CD4-positive, alpha-beta T cell treated with Interleukin-15 for 4 hours (primary cell): ENCODE measurements at places on chromosomes 6 and 20.

- DNase-seq, result no peak
Measured at GRCh38 chr20:25207960-25208534, 12.5 kb downstream of the ENTPD6 start.

DNA sequence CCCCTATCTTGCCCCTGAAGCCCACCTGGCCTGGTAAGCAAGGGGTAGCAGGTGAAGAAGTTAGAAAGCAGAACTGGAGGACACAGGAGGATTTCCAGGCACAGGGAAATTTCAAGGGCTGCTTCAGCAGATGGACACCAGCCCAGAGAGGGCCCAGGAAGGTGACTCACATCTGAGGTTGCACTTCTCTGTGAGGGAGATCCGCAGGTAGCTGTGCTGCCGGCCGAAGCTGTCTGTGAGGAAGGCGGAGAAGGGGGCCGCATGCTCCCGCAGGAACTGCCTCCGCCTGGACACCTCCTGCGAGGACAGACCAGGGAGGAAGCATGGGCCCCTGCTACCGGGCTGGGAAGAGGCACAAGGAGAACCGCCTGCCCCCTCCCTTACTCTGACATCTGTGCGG, 7.1 kb downstream of the MOCS1 start:
- DNase-seq, result no peak

- no peak for DNase-seq
Measured at GRCh38 chr6:69974193-69974592, 107.8 kb downstream of the COL19A1 start.

DNA sequence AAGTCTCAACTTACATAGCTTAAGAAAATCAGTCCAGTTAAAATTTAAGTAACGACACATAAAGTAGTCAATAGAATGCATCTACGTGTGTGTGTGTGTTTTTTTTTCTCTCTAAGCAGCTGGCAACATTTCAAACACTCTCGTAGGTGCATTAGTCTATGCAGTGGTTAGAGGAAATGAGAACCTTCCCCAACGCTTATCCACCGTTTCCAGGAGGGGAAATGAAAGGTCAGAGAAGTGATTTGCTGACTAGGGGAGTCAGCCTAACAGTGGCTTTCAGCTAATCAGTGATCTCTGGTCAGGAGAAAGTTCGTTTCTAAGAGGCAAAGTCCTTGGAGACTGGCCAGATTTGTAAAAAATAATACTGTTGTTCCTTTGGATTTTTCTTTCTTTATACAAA, 806.6 kb downstream of the C6orf118 start:
- DNase-seq, result no peak

GRCh38 chr6:21325201-21325856, 268.2 kb upstream of the SOX4 start:
- DNase-seq, result no peak

DNA sequence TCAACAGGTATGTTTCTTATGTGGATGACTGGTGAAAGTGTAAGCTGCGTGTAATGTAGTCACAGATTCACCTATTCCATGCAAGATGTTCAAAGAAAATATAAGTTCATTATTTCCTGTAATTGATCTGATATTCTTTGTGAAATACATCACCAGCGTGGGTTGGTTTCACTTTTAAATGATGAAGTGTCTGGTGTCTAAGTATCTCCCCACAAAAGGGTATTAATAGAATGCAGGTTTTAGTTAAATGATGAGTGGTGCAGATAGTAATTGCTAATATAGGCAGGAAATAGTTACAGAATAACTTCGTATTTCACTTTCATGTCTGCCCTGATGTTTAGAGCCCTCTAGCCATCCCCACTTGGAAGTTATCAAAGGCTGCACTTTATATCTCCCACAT, 22.2 kb downstream of the PGBD1 start:
- peak; percentile 19 for DNase-seq

DNA sequence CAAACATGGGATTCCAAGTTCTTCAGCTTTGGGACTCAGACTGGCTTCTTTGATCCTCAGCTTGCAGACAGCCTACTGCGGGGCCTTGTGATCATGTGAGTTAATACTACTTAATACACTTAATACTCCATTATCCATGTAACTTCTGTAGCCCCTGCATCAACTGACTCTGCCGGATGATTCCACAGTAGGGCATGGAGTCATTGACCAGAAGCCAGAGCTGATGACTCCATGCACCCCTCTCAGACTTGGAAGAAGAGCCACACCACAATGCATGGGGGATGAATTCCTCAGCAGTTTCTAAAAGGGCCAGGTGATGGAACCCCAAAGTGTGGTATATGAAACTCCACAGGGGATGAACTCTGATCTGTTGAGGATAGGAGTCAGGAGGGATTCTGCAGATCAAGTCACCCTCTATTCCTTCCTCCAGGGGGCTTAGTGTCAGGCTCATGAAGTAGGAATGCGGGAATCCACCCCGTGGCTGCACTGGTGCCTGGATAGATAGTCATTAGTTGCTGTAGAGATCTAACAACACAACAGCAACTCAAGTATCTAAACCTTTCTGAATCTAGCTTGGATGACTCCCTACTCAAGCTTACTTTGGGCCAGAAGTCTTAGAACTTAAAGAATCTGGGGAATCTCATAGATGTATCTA, 70.2 kb downstream of the GPR6 start:
- DNase-seq, result no peak

DNA sequence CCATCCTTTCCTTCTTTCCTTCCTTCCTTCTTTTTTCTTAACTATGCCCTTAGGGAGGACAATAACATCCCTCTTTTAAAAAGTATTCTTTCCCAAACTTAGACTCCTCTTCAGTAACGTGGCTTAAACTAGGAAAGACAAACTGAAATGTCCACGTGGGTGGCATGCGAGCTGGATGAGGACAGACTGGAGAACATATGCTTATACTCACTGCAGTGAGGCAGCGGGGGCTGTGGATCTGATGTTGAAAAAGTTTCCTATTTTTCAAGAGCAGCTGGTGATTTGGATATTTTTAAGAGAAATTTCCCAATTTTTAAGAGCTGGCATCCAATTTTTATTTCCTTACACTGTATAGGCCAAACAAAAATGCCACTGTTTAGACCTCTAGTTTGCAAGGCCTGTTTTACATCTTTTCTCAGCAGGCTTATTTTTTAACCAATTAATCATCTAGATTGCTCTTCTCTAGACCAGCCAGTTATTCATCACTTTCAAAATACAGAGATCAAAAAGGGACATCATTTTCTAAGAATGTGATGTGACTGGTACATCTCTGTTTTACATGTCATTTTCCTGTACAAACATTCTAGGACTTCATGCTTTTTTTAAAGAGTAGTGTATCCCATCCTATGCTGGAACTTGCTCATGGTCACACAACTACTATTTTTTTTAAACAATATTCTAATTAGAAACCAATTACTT, 226.5 kb downstream of the BTBD9 start:
- DNase-seq, result no peak

- DNase-seq, result no peak
Measured at GRCh38 chr6:14193524-14193923, 76.0 kb downstream of the CD83 start.

- DNase-seq, result no peak
Measured at GRCh38 chr6:106916891-106917290, 57.6 kb downstream of the CD24 start.

DNA sequence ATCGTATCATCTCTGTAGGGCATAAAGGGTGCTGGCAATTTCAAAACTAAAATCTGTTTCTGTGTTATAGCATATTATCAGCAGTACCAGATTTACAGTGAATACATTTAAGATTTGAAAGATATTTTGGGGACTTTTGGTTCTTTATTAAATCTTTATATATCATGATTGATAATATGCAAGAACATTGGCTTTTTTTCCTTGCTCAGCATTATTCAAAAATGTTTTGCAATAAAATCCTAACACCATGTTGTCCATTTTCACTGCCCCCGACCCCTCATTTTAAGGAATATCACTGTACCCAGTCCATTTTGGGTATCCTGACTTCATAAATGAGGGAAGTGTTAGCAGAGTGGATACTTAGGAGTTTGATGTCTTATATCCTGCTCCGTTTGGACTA, 16.3 kb downstream of the FARS2 start:
- no peak for DNase-seq

DNA sequence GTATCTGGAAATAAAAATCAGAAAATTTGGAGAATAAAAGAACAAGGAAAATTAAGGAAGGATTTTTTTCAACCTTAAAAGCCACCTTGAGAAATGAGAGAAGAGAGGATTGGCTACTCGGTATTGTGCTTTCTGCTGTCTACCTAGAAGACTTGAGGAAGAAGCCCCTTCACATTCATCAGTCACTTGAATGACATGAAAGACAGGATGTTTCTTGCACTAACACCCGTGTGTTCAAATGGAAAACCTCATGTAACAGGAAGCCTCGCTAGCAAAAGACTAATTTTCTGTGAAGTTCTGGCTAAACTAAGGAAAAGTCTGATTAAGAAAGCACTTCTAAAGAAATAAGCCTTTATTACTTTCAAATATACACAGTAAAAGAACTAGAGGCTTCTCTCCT, 69.9 kb downstream of the OLIG3 start:
- DNase-seq, result peak; percentile 14

DNA sequence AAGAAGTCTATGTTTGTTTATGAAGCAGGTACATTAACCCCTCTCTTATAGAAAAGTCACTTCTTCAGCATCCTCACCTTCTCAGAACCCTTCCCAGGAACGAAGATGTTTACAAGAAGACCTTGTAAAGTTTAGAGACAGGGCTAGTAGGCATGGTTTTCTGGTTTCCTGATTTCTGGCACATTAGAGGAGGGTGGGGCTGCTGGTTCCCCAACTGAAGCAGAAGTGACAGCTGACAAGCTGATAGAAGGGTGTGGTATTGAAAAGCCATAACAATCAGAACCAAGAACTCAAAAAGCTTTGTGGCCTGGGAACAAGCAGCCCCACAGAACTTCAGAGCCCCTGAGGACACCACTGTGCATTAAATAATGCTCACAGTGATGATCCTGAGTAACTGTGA, 91.2 kb downstream of the RTN4IP1 start:
- DNase-seq, result peak; percentile 46

- no peak for DNase-seq
Measured at GRCh38 chr6:106799031-106799894, 169.9 kb downstream of the QRSL1 start.

- DNase-seq, result no peak
Measured at GRCh38 chr6:121809211-121809610, 373.8 kb downstream of the GJA1 start.

- DNase-seq, result no peak
Measured at GRCh38 chr20:59723607-59724456, 119.5 kb downstream of the PHACTR3 start.

GRCh38 chr20:361561-361960, 14.7 kb downstream of the NRSN2 start:
- no peak for DNase-seq

DNA sequence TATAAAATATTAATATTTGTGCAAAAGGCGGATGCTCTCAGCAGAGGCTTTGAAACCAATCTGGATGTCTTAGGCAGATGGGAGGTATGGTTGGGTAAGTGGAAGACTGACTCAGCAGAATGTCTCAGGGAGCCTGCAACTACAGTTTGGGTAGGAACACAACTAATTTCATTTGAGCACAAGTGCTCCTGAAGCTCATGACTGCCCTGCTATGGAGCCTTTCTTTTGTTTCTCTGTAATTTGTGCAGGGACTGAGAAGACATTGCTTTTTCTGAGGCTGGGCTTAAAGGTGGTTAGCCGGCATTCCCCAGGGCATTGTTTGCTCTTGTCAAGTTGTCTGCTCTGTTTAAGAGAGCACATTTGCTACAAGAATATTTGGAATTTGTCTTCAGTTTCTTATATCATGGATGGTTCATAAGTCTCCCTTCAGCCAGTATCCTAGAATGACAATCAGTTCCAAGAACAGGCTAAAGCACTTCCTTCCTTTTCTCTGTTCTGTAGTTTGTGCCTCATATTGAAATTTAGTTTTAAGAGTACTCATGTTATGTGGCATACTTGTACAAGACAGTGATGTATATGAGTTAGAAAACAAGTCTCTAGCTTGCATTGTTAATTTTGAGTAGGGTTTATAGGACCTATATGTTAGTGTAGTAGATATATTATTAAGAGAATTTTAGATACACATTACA, 208.3 kb downstream of the ZFAND3 start:
- no peak for DNase-seq

DNA sequence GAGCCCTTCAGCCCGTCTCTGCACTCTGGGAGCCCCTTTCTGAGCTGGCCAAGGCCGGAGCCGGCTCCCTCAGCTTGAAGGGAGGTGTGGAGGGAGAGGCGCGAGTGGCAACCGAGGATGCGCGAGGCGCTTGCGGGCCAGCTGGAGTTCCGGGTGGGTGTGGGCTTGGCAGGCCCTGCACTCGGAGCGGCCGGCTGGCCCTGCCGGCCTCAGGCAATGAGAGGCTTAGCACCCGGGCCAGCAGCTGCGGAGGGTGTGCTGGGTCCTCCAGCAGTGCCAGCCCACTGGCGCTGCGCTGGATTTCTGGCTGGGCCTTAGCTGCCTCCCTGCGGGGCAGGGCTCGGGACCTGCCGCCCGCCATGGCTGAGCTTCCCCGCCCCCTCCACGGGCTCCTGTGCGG, 49.8 kb downstream of the GMPR start:
- no peak for DNase-seq

DNA sequence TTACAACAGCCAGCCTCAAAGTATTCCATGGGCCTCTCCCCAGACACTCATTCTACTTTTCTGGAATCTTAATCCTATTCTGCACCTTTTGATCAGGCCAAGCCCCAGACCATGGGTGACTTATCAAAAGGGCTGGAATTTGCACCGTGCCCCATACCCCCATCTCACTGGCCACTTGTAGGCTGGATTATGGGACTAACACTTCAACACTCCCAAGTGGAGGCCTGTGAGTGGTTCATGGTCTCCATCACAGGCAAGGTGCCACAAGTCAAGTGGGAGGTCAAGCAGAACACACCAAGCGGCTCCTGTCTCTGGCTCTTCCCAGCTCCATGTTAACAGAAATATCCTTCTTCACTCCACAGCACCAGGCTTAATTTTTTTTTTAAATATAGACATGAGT, 212.3 kb upstream of the HEY2 start:
- DNase-seq, result no peak

- DNase-seq, result peak; percentile 57
Measured at GRCh38 chr20:49534255-49534712, 33.7 kb downstream of the PTGIS start.

- no peak for DNase-seq
Measured at GRCh38 chr6:142913036-142913510, 31.9 kb downstream of the HIVEP2 start.

- no peak for DNase-seq
Measured at GRCh38 chr6:88636871-88637270, 326.5 kb downstream of the RNGTT start.

DNA sequence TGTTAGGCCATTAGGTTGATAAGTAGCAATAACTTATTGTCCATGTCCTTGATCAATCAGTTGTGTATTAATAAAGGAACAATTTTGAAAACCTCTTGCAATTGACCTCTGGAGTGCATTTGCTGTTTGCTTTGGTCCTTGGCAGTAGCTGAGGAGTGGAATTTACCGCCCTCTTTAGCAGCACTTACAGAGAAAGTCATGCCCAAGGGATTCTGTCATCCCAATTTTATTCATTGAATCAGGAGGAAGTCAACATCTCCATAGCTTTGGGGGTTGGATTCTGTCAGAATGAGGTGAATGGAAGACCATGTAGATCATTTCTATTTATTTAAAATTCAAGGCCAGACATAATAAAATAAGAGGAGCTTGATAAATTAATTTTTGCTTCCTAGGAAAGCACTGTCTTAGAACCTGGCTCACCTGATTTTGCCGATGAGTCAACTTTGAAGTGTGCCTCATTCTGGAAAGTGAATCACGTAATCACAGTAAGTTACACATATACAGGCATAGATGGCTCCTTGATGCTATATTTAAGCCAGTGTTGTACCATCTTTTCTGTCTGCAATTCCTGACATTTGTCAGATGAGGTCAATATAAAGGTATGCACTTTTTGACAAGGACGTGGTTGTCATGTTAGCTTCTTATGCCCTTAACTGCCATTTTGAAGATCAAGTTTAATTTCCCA, 128.7 kb upstream of the MLIP start:
- DNase-seq, result no peak

- DNase-seq, result no peak
Measured at GRCh38 chr6:20770773-20771172, 236.5 kb downstream of the CDKAL1 start.
